ENCODE measurements at places on chromosomes 7 and 10. TPM values are rescaled to one million over a fixed set of nuclear protein-coding genes. Genes with fewer than 3 reads are reported as not detected.

Gene GPNMB
- 1.2 TPM for total RNA-seq

Gene CNPY1
- not detected for total RNA-seq

Gene SRRM3
- total RNA-seq = 1.7 TPM

Gene RAMP3
- not detected for total RNA-seq

Gene SSMEM1
- total RNA-seq = not detected

Gene TMEM196
- total RNA-seq = not detected

GRCh38 chr7:65972976-65973375, 9.0 kb downstream of the GUSB start:
- H3K36me3 ChIP-seq = no peaks in the 10 kb centered on the region
- no peak for DNase-seq
- no peak overlapping the region for H3K27ac ChIP-seq
- H3K27me3 ChIP-seq = no peaks in the 10 kb centered on the region
- H3K4me3 ChIP-seq = no peak overlapping the region
- no peaks in the 10 kb centered on the region for H3K4me1 ChIP-seq

Gene SMKR1
- not detected for total RNA-seq

GRCh38 chr7:300546-301290, 10.7 kb downstream of the FOXL3 start:
- DNase-seq = no peak
- H3K36me3 ChIP-seq = no peaks in the 10 kb centered on the region
- peaks cover 1% of the 10 kb centered on the region for H3K4me1 ChIP-seq
- no peak overlapping the region for H3K4me3 ChIP-seq
- no peak overlapping the region for H3K27ac ChIP-seq
- no peaks in the 10 kb centered on the region for H3K27me3 ChIP-seq

DNA sequence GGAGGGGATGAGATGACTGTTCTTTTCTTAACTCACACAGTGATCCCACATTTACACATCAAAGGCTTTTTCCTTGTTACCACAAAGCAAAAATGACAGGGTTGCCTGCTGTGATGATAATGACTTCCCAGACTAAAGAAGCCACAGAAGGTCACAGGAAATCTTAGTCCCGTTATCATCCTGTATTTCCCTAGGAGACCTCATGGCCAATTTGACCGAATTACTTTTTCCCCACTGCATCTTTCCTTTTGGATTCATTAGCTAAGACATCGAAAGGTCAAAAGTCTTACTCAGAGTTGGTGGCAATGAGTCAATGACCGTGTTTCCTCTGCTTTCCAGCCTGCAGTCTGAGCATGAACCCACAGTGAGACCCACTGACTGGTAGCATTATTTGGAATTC, 130.1 kb upstream of the INHBA start:
- no peaks in the 10 kb centered on the region for H3K36me3 ChIP-seq
- H3K4me1 ChIP-seq = peaks cover 6% of the 10 kb centered on the region
- H3K27me3 ChIP-seq = no peaks in the 10 kb centered on the region
- H3K4me3 ChIP-seq = no peak overlapping the region

DNA sequence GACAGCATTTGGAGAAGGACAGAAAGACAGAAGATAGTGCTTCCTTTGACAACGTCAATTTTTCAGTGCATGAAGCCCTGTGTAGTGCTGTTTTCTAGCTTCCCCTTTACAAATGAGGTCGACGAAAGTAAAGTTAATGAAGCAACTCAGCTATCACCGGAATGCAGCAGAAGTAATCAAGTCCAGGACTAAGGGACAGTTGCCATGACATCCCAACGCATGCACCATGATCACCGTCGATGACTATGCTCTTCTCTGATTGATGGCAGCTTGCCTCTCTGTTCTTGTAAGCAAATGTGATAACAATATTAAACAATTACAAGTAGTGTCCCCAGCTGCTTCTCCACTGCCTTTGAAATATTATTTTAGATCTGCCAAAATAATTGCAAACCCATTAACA, 205.8 kb downstream of the FRMD4A start:
- no peak overlapping the region for H3K4me3 ChIP-seq
- H3K4me1 ChIP-seq = no peaks in the 10 kb centered on the region
- no peak for DNase-seq
- no peaks in the 10 kb centered on the region for H3K36me3 ChIP-seq
- no peaks in the 10 kb centered on the region for H3K27me3 ChIP-seq

Gene OPALIN
- not detected for total RNA-seq

DNA sequence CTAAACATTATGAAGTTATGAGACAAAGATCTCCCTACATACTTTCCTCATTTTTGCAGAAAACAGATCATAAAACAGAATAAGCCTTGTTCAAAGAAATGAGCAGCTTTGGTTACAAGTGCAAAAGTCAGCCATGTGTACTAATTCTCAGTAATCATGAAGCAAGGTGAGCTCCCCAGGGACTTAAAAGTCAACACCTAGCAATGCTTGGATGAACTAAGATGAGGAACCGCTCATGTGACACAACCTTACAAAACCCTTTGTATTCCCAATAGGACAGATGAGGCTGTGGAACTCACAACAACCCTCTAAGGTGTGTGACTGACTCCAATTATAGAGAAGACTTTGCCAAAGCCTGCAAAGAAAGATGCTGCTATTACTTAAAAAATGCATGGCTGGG, 154.5 kb downstream of the SLC25A13 start:
- H3K4me1 ChIP-seq = peaks cover 23% of the 10 kb centered on the region
- peaks cover 1% of the 10 kb centered on the region for H3K36me3 ChIP-seq
- no peak for DNase-seq
- H3K27ac ChIP-seq = no peak overlapping the region

DNA sequence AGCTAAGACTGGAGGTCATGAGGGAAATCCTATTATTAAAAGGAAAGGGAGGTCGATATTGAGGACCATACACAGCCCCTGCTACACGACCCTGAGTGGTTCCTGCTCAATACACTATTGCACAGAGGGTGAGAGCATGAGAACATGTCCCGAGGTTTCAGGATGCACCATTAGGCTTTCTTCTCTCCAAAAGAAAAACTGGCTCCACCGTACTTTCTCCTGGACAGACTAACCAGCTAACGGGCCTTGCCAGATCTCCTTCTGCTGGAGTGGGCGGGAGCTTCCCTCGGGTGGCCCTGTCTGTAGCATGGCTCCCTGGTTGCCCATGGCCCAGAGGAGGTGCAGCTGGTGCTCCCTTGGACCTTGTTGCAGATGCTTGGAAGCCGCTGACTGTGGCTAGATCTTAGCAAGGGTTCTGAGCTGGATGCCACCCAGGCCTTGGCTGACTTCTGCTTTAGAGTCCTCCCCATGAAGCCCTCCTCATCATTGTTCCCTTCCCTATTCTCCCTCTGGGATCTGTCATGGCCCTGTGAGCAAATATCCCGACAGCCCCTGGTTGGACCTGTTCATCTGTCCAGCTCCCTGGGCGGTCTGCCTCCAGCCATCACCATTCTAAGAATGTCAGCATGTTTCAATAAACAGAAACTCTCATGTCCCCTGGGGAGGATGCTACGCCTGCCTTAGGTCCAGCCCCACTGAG, 52.9 kb upstream of the SHH start:
- no peaks in the 10 kb centered on the region for H3K36me3 ChIP-seq
- no peak overlapping the region for H3K4me3 ChIP-seq
- H3K27me3 ChIP-seq = no peaks in the 10 kb centered on the region
- no peak overlapping the region for H3K27ac ChIP-seq
- no peaks in the 10 kb centered on the region for H3K4me1 ChIP-seq

GRCh38 chr10:95254629-95255028, 36.2 kb downstream of the PDLIM1 start:
- no peak for DNase-seq
- H3K27ac ChIP-seq = peak overlapping the region; percentile 70
- H3K27me3 ChIP-seq = no peaks in the 10 kb centered on the region
- H3K36me3 ChIP-seq = no peaks in the 10 kb centered on the region
- peaks cover 15% of the 10 kb centered on the region for H3K4me1 ChIP-seq

Gene ANKRD2
- total RNA-seq = not detected

Gene DPYSL4
- total RNA-seq = 0.12 TPM

GRCh38 chr7:9391221-9391620, 957.8 kb downstream of the NXPH1 start:
- H3K27me3 ChIP-seq = no peaks in the 10 kb centered on the region
- no peaks in the 10 kb centered on the region for H3K4me1 ChIP-seq
- no peak overlapping the region for H3K4me3 ChIP-seq
- DNase-seq = no peak

Gene LOXL4
- 3.7 TPM for total RNA-seq

- H3K36me3 ChIP-seq = no peaks in the 10 kb centered on the region
- H3K4me3 ChIP-seq = no peak overlapping the region
- no peaks in the 10 kb centered on the region for H3K27me3 ChIP-seq
- no peak for DNase-seq
- H3K4me1 ChIP-seq = no peaks in the 10 kb centered on the region
- H3K27ac ChIP-seq = no peak overlapping the region
Measured at GRCh38 chr10:126583552-126584200, 86.8 kb downstream of the C10orf90 start.

GRCh38 chr7:823649-824048, 8.6 kb upstream of the SUN1 start:
- H3K4me3 ChIP-seq = no peak overlapping the region
- no peaks in the 10 kb centered on the region for H3K27me3 ChIP-seq
- DNase-seq = no peak
- H3K36me3 ChIP-seq = peaks cover 4% of the 10 kb centered on the region

DNA sequence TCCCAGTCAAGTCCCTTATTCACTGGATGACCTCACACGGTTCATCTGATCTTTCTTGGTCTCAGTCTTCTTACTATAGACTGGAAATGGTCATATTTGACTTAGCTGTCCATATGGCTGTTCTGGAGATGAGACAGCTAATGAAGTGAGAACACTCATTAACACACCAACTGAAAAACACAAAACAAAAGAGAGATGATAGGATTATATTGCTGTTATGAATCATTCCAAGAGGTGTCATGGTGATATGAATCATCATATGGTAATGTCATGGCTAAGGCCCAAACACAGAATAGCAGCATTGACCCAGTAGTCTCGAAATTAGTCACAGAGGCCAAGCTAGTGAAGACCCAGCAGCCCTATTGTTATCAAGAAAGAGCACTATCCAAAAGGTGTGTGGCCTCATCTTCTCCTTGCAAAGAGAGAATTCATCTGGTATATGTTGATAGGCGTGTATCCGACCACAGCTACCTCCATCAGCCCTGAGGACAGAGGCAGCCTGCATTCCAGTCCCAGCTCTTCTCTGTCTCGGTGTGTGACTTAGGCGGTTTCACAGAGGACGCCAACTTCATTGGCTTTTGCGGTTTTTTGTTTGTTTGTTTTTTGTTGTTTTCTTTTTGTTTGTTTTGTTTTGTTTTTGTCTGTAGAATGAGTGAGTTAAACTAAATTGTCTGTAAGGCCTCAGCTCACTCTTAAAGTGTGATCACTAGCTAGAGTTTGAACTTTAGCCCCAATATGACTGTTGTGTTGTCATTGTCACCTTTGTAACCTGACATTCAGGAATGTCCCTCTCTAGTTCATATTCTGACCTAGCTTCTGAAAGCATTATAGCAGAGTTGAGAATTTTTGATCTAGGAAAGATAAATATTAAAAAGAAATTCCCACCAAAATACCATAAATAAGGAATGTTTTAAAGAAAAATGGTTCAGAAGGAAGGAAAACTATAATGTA, 97.4 kb upstream of the PDCD4 start:
- H3K4me1 ChIP-seq = peaks cover 34% of the 10 kb centered on the region
- peak overlapping the region; percentile 98 for H3K27ac ChIP-seq
- no peaks in the 10 kb centered on the region for H3K36me3 ChIP-seq
